Cerebellar nuclear complex (tissue), 1 donor: ENCODE measurements at places on chromosomes 3 and 15.

DNA sequence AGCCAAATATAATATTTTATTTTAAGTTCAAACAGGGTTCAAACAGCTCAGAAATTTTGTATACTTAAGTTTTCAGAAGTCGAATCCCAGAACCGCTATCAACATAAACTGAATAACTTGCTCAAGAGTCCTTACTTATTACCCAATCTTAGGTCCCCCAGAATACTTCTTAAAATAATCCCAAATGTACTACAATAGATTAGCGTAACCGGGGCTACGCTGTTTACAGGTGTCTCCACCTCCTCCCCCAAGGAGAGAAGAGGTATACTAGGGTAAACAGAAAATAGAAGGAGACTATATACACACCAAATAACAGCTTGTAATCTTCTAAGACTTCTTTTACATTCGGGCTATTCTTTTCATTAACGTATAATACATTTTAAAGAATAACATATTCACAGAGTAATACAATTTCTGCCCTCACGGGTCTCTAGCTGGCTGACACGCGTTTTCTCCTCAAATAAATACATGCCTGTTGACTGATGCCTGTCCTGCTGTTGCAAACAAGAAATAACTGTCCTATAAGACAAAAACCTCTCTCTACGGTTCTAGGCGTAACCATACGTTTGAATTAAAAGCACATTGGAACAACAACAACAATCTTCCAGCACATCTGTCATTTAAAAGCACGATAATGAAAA, 1.3 kb downstream of the DENND4A start:
- peak; percentile 32 for DNase-seq

DNA sequence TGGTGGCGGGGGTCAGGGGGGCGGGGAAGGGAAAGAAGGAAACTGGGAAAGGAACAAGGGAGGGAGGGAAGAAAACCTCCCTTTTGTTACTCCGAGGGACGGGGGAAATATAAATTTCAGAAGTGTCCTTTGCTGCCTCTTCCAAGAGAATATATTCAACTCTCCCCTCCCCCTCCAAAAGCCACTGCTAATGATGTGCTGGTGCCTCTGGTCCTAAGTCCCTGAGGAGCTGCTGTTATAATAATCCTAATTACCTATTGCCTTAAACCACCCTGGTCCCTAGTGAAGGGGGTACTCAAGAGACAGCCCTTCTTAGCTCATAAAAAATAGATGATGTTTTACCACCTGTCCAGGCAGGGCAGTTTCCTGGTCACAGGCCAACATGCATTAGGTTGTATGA, 118.3 kb upstream of the TRIM42 start:
- no peak for DNase-seq

DNA sequence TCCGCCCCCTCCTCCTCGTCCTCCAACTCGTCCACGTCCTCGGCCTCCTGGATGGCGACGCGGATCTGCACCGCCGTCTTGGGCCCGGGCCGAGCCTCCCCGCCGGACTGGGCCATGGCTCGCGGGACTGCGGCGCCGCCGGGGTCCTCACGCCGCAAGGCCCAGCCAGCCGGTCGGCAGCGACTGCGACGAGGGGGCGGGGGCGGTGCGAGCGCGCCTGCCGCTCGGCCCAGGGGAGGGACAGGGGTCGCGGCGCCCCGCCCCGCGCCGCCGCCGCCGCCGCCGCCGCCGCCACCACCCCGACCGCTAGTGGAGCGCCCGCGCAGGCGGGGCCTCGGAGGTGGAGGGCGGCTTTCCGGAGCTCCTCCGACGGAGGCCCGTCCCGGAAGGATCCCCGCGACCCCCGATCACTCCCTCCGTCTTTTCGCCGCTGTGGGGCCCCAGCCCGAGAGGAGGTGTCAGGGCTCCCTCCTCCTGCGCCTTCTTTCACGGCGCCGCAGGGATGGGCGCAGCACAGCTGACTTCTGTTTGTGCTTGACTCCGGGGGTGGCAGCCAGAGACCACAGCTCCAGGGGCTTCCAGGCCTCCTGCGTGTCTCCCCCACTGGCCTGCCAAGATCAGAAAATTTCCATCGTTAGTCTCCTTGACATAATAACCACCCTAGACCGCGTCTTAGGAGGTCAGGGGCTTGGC, at the start of gene LARP6:
LARP6 (minus strand) TSS at position 185 of the 693 bp plus-strand sequence; CDS start at position 116, 69 bp downstream.
- no peak for DNase-seq

- DNase-seq = no peak
These were observed 1.7 kb downstream of the SKIL start for GRCh38 chr3:170359178-170359704.

- DNase-seq = no peak
These were observed 67.2 kb downstream of the CRTC3 start for GRCh38 chr15:90596943-90597342.

DNA sequence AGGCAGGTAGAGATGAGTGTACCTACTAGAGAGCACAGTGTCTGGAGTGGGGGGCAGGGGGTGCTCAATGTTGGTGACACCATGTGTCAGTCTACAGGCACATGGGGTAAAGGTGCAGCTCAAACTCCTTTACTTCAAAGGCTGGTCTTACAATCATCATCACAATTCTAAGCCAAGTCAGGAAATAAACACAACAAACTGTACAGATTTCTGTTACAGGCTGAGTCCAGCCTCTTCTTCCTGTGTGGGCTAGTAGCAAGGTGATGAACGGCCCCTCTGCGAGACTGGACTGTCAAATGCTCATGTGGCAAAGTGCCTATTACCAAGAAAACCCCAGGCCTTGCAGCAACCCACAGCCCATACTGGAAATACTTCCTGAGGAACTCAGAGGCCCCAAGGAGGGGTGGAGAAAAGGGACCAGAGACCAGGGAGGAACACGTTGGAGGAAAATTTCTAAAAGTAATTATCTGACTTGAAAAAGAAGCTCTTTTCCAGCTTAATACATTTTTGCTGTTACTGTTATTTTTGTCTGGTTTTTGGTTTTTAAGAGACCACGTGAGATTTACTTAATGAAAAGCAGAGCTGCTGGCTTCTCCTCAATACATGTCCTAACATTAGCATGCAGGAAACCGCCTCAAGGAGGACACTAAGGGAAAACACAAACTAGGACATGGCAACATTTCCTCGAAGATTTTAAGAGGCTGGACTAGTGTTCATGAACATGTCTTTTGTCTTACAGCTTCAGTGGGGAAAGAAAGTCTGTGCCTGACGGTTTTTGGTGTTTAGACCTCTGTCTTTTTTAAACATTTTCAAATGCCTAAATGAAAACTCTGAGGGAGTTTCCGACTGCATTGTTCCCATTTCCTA, 29.5 kb downstream of the TBC1D2B start:
- no peak for DNase-seq

GRCh38 chr15:58856086-58856485, 77.4 kb downstream of the SLTM start:
- no peak for DNase-seq

DNA sequence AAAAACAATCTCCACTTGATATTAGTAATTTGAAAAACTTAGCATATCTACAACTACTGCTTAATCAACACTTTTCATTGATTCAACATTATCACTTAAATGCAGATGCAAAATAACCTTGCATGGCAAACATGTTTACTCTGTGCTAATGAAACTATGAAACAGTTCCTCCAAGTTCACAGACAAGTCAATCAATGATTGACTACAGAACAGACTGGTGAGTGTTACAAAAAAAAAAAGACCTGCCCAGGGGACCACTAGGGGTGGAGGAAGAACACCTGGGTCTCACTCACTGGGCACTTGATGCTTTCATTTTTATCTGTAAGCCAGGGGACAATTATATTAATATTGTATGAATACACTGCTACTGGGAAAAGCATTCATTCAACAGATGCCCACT, 4.3 kb upstream of the NR2C2 start:
- no peak for DNase-seq

- no peak for DNase-seq
These were observed 963 bp upstream of the NTRK3 start for GRCh38 chr15:88257311-88258092.

DNA sequence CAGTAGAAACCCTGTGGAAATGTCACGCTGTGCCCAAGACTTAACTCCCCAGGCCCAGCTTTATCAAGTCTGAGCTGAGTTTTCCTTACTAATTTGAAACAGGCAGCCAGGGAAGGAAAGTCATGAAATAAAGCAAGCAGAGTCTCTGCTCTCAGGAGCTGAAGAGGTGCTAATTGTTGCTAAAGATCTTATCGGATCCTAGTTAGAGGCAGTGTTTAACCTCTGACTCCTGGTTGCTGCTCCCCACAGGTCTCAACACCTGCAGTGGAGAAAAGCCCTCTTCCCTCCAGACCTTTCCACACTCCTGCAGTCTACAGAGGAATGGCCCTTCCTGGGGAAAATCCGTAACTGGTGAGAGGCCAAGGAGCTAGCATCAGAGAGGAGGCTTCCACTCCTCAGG, 628.2 kb downstream of the NTRK3 start:
- DNase-seq = no peak

- DNase-seq = no peak
These were observed 33.2 kb downstream of the CHRM5 start for GRCh38 chr15:34001536-34001935.

GRCh38 chr3:31247063-31247447, 285.7 kb upstream of the STT3B start:
- no peak for DNase-seq
